Choroid plexus epithelial cell (primary cell): ENCODE measurements at places on chromosomes 5 and 9.

GRCh38 chr9:113641100-113641885 lies 177.8 kb downstream of the RGS3 start:
- DNase-seq: no peak

GRCh38 chr5:160357394-160357793 lies 13.0 kb downstream of the C1QTNF2 start:
- DNase-seq: no peak

DNA sequence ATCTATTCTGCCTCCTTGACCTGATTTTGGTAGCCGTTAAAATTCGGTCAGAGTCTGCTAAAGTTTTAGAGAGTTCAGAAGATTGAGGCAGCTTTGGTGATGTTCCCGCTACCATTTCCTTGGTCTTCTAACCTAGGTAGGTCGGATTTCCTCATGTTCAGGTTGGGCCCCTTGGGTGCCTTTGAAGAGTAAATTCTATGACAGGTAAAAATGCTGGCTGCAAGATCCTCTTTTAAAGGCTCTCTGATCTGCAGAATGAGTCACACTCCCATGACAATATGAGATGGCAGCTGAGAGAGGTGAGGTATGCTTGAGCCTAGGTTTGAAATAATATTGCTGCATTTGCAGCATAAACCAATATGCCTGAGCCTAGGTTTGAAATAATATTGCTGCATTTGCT lies 198.9 kb downstream of the TSSK1B start:
- DNase-seq: no peak

DNA sequence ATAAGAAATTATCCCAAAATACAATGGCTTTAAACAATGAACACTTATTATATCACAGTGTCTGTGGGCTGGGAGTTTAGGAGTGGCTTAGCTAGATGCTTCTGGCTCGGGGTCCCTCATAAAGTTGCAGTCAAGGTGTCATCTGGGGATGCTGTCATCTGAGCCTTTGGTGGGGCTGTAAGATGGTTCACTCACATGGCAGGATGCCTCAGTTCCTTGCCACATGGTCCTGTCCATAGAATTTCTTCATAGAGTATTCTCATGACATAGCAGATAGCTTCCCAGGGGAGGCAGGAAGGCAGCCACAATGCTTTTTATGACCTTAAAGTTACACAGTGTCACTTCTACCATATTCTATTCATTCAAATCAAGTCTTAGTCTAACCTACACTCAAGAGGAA lies 51.2 kb upstream of the HMHB1 start:
- DNase-seq: no peak

DNA sequence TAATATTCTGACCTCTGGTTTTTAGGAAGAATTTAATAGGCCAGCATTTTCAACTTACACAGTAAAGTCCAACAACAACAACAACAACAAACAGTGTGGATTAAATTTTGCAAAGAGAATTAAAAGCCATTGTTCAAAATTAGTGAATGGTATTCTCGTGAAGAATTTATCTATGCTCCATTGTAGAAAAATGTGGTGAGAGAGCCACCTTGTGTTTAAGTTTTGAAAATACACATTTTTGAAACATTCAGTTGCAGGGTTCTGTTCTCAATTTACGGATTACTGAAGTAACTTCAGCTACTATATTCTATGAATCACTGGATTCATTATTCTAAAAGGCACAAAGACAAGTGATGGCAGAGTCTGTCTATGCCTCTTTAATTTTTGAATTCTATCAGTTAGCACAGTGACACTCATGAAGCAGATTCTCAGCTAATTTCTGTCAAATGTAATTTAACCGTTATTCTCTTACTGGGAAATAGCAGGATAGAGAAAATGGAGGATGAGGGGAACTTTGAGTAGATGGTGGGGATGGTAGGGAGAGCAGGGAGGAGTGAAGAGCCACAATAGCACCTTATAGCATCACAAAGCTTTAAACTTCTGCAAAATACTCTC lies 11.0 kb downstream of the CCDC152 start:
- DNase-seq: peak; percentile 60

- DNase-seq: no peak
These were observed 5.3 kb upstream of the SLC25A48 start for GRCh38 chr5:135829179-135829578.

GRCh38 chr9:90301277-90301653 lies 341.4 kb downstream of the DIRAS2 start:
- peak; percentile 95 for DNase-seq

GRCh38 chr9:70044490-70045307 lies 1.1 kb downstream of the MAMDC2 start:
- peak; percentile 66 for DNase-seq

GRCh38 chr9:119053070-119053469 lies 316.2 kb downstream of the BRINP1 start:
- no peak for DNase-seq

- peak; percentile 86 for DNase-seq
These were observed 498.1 kb upstream of the TNC start for GRCh38 chr9:115615821-115616665.

DNA sequence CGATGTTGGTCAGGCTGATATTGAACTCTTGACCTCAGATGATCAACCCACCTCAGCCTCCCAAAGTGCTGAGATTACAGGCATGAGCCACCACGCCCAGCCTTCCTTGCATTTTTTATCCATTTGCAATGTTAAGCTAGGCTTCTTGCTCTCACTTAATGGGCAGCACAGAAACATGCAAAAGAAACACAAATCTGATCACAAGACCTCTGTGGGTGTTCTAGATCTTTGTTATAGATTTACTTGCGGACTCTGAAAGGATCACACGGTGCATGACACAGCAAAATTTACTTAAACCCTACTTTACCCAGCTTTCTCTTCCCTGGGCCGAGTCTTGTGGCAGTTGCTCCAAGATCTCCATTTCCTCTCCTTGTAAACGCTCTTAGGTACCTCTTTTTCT lies 71.3 kb downstream of the PSAT1 start:
- DNase-seq: no peak

- peak; percentile 85 for DNase-seq
These were observed 167.2 kb downstream of the C9orf152 start for GRCh38 chr9:110040788-110041187.

DNA sequence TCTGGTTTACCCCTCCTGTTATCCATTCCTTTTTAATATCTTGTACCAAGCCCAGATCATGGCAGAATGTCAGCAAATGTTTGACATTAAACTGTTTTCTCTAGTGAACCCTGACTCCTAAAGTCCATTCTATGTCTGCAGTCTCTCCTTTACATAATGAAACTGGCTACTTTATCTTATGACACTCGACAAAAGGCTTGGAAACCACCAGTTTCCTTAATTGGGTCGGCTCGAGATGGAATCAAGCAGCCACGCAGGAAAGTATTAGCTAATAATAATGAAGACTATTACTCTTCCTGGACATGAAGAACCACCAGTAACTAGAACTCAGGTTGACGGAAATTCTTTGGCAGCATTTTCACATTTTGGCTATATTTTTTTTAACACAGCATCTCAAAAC lies 17.5 kb downstream of the DAP start:
- DNase-seq: no peak

- no peak for DNase-seq
These were observed 103.2 kb upstream of the LMX1B start for GRCh38 chr9:126510564-126510963.

- DNase-seq: no peak
These were observed 14.5 kb upstream of the LPAR1 start for GRCh38 chr9:111052791-111053190.

GRCh38 chr5:95948631-95949030 lies 13.0 kb downstream of the ELL2 start:
- no peak for DNase-seq

DNA sequence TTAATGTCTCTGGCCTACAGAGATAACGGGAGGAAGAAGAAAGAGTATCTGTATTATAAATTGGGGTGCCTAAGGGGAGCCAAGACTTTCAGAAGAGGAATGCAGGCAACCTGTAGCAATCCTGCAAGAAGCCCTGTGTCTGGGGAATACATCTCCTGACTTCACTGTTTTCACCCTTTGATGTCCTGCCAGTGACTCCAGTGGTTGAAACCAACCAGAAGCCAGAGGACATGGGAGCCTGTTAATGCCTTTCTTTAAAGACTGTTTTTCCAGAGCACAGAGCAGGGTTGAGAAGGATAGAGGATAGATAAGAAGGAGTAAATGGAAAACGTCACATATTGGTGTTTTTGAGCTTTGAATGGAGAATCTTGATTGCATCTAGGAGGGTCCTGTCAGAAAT lies 151.2 kb downstream of the HACD4 start:
- no peak for DNase-seq

DNA sequence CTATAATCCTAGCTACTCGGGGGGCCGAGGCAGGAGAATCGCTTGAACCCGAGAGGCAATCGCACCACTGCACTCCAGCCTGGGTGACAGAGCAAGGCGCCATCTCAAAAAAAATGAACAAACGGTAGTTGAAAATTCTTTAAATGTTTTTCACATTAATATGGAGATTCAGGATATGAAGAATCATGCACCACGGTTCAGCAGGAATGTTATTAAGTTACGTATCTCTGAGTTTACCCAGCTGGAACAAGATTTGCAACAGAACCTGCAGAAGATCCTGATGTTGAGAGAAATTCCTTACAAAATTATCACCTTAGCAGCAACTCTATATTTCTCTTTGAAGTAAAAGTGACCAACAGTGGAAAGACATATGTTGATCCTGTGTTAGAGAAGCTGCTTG lies 10.0 kb downstream of the PCDHGA12 start:
- DNase-seq: no peak

DNA sequence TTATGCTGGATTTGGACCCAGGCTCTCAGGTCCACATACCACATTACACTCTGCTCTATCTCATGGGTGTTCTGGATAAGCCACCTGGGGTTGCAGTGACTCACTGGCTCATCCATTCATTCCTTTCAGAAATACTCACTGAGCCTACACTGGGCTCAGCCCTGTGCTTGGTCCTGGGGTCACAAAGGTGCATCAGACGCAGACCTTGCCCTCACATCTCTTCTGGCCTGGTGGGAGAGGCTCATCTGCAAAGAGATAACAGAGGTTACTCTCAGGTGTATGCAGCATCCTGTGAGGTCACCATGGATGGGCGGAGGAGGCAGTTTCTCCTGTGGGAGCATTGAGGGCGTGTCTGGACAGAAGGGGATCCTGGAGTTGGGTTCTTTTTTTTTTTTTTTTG lies 12.1 kb downstream of the CDHR2 start:
- DNase-seq: no peak

DNA sequence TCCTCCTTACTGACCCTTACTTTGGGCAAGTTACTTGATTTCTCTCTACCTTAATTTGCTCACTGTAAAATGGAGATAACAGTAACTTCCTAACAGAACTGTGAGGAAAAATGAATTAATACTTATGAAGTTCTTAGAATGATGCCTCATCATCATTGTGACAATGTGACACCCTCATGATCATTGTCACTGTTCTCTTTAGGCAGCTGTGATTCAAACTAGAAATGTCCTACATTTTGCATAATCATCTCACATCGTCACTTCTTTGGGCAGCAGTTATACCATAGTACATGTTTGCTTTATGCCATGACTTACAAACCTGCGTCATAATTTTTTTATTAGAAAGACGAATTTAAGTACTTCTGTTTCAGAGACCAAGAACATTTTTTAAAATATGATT lies 9.7 kb downstream of the SLC30A5 start:
- no peak for DNase-seq

DNA sequence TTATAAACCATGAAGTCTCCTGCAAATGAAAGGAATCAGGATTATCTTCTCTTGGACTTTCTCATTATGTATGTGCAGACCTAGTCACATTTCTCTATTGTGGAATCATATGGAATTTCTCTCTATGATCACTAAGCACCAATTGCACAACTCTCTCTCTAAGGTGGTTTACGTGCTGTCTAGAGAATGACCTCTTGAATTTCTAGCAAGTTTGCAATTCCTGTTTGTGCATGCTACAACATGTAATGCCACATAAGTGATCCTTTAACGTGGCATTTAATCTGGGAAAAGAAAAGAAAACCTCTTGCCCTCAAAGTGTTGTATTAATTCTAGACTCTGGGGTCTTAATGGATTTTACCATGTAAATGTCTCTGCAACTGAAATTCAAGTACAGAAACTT lies 5.0 kb upstream of the PPP2R2B start:
- no peak for DNase-seq

DNA sequence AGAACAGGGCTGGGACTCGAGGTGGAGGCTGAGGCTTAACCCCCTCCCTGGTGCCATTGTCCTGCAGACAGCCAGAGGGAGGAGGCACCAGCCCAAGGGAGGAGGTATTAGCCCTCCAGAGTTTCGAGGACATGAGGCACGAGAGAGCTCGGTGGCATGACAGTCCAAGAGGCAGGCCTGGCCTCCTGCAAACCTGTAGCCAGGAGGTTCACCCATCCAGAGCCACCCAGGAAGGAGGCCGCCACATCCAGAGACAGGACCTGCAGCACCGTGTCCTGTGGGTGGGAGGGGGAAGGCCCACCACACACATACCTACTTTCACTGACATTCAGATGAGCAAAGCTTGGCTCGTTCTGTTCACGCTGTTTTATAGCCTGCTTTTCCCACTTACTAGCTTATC lies 75.2 kb upstream of the ADAMTS2 start:
- DNase-seq: no peak

GRCh38 chr9:95740217-95741004 lies 135.1 kb upstream of the ERCC6L2 start:
- DNase-seq: no peak

- DNase-seq: no peak
These were observed 130.0 kb downstream of the MPDZ start for GRCh38 chr9:13149454-13149853.

GRCh38 chr5:77175231-77175630 lies 35.2 kb upstream of the PDE8B start:
- DNase-seq: no peak

DNA sequence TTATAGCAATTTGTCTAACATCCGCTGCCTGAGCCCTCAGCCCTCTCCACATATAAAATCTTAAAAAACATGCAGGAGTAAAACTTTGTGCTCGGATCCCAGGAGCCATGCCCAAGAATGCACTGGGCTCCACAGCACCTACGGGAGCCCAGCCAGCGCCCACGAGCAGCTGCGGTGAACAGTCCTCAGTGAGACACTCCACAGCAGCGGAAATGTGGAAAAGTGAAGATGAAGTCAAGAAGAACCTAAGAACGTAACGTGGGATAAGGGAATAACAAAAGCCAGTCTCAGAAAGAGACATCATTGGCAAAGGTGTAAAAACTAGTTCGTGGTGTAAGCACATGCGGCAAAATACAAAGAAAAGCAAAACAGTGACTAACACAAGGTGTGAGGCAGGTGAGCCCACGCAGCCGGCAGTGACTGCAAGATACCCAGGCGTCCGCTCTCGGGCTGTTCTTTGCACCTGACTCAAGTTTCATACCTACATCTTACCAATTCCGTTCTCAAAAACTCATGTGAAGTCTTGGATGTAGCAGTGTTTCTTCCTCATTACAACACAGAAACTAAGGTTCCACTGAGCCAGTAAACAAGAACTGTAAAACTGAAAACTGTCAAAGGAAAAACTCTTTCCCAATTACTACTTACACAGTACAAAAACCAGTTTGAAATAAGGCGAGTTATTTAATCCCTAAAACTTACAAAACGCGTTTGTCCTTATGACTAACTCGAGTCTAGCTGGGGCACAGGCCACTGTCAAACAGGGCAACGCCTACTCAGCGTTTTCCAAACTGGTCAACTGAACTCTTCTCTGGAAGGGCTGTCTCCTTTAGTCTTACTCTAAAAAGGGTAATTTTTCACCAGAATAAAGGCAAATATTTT lies 1.7 kb downstream of the CAMSAP1 start:
- DNase-seq: no peak

GRCh38 chr9:78011049-78011448 lies 20.6 kb downstream of the GNAQ start:
- DNase-seq: peak; percentile 31
